ENCODE measurements at places on chromosomes 5 and 9. TPM values are rescaled to one million over a fixed set of nuclear protein-coding genes. Genes with fewer than 3 reads are reported as not detected.
A peak's percentile ranks its signal among the peaks of the same experiment; 100 is the strongest.

Gene QRFP
- not detected for total RNA-seq

GRCh38 chr9:88447431-88447830 lies 59.2 kb downstream of the SPIN1 start:
- no peak for DNase-seq

DNA sequence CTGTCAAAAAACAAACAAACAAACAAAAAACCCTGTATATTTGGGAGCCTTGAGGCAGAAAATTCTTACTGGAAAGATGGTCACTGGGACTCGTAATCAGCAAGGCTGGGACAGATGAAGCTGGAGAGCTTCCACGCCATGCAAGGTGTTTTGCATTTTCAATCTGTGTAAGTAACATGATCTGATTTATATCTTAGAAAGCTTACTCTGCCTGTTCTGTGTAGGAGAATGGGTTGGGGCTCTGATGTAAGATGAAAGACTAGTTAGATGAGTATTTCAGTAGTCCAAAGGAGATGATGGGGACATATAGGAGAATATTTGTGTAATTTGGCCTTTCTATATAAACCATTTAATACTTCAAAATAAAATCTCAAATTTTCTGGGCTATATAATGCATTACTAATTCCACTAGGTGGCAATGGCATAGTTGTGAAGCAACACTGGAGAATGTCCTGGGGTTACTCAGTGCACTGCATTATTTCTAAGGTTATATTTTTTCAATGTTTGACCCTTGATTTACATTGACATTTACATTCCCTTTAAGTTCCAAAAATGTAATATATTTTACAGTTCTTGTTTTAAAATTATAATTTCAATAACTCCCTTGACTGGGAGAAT lies 21.9 kb upstream of the FSD1L start:
- no peak for DNase-seq

Gene WDR55
- 31.3 TPM for total RNA-seq

DNA sequence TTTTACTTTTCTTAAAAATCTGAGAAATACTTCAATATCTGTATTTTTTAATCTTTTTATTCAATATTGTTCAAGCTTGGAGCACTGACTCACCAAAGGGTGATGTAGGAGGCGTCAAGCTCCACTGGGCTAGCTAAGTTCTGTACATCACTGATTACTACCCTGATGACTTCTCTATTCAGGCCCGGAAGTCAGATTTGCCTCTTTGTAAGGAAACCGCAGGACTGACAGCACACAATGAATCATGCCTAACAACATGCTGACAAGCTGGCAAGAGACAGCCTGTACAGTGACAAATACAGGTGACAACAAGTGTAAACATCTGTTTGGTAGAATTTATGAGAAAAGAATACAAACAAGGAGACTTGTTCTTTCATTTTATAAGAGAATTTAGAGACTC lies 627.9 kb upstream of the RORB start:
- DNase-seq: peak; percentile 47

DNA sequence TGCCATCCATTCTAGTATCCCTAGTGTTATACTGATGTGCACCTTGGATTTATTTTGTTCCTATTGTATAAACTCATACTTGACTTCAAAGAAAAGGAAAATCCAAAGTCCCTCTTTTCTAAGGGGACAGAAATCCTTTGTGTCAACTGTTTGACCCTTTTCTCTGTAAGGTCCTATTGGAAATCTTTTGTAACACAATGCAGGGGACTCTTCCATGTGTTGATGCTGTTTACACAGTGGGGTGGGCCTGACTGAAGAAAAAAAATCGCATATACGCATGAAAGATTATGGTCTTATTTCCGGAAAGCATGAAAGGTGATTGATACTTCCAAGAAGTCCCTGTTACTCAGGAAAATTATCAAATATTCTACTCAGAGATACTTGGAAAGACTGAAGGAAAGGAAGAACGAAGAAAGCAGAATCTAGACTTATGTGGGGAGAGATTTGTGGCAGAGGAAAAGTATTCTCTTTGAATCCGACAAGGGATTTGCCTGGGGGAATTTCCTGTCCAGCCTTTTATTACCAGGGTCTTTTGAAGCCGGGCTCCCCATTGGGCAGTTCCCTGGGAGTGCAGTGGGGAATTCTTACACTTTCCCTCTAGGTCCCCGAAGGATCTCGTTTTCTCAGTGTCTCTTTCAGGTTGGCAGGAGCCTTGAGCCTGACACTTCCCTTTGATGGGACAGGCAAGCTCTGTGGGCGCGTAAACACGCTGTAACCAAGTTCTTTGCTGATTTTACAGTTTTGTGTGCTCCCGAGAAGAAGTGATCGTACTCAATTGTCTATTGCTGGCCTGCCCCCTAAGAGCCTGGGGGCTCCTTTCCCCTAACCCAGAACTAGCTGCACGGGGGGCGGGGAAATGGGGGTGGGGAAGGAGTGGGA lies 779 bp upstream of the VCAN start:
- DNase-seq: no peak

- DNase-seq: no peak
Measured at GRCh38 chr5:178152491-178153444, 917 bp downstream of the NHP2 start.

DNA sequence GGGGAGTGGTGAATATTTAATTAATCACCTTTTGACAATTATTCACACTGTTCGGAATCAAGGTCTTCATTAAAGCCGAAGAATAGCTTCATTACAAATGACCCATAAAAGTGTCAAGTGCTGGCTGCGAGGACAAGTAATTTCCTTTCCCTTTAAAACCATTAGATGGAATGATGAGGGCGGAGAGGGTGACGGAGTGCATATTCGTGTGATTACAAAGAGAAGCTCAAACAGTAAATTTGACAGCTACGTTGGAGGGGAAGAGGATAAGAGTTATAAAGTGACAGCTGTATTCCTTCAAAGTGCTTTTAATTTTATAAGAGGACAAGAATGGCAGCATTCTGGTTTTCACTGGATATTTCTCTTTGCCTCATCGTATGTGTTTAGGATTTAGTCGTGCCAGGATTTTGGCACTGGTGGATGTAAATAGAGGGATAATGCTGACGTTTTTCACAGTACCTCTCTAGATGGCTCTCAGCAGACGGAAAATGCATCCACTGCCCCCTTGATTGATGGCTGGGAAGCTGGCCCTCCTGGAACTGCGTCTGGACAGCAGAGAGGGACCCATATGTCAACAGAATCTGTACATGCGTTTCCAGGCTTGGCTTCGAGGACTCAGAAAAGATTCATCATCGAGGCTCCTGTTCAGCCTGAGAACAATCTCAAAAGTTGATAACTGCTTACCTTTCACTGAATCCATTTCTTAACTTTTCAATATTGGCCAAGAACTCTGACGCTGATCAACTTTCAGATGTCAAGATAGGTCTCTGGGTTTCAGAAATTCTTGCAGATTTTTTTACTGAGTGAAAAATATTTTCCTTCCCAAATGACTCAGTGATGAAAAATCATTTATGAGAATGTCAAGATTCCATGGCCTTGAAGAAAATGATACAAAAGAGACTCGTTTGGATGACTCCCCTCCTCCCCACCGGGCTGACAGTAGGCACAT lies 50.4 kb upstream of the IRX2 start:
- no peak for DNase-seq

GRCh38 chr5:94268226-94268625 lies 350.2 kb downstream of the KIAA0825 start:
- no peak for DNase-seq

Gene PRR7
- 2.2 TPM for total RNA-seq

Gene SPINK13
- total RNA-seq: not detected

Gene CEL
- total RNA-seq: 6.6 TPM

GRCh38 chr5:149466457-149466972 lies 84.7 kb downstream of the CSNK1A1 start:
- DNase-seq: peak; percentile 85

Gene SLC38A9
- total RNA-seq: 26.3 TPM

GRCh38 chr9:129617167-129617566 lies 3.7 kb downstream of the C9orf50 start:
- DNase-seq: no peak

GRCh38 chr9:98565152-98566135 lies 143.3 kb downstream of the GABBR2 start:
- DNase-seq: no peak

GRCh38 chr9:80158131-80158530 lies 586.4 kb downstream of the TLE4 start:
- DNase-seq: no peak

- no peak for DNase-seq
Measured at GRCh38 chr5:61366497-61367240, 34.6 kb downstream of the ZSWIM6 start.

DNA sequence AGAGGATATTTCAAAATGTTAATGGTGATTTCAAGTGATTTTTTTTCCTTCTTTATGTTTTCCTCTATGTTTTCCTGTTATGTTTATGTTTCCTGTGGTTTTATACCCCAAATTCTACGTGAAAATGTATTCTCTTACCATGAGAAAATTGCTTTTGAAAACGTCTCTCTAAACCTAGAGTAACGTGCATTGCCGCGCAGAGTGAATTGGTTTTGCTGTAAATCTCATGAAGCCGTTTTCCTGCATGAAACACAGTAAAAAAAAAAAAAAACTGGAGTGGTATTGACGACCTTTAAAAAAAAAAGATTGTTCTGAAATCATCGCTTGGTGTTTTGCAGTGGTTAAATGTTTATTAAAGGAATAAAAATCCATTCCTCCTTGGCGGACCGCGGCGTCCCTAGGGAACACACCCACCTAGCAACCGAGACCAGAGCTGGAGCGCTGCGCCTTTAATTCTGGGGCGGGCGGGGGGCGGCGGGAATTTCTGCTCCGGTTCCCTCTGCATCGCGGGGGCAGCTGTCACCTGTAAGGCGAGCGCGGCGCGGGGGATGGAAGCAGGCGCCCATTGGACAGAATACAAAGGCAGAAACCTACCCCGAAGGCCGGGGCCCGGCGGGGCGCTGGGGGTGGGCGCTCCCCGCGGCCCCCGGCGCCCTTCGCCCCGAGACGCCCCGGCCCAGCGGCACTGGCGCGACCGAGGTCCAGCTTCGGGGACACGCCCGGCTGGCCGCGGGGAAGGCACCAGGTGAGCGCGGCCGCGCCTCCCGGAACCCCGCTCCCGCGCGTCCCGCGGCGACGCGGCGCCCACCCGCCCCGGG lies at the start of gene SOWAHA:
TSS of gene SOWAHA (plus strand) at position 522 of the 818 bp plus-strand sequence. CDS start 320 bp downstream, outside the sequence.
- no peak for DNase-seq

Gene C9orf43
- total RNA-seq: 1.2 TPM

GRCh38 chr5:106545325-106545724 lies 1125.4 kb downstream of the EFNA5 start:
- no peak for DNase-seq

- no peak for DNase-seq
Measured at GRCh38 chr5:42461033-42461432, 37.8 kb downstream of the GHR start.

GRCh38 chr5:159303286-159303685 lies 27.0 kb downstream of the IL12B start:
- DNase-seq: no peak

DNA sequence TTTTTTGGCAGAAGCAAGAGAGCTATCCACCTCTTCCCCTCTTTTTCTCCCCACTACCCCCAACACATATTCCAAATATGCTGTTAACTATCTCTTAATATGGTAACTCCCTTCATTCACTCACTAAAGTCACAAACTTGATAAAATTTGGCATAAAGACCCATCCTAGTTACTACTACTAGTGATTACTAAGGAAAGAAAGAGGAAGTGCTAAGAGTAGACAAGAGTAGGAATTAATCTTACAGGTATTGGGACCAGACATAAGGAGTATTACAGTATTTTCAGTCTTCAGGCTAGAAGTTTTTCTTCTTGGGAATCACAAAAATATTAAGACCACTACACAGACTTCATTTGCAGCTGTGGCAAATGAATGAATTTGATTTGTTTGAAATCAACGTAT lies 2.2 kb downstream of the ADAMTS6 start:
- DNase-seq: no peak

Gene CDK7
- 30.3 TPM for total RNA-seq

Gene PAX5
- 3.6 TPM for total RNA-seq

GRCh38 chr5:163533223-163533622 lies 27.8 kb downstream of the MAT2B start:
- no peak for DNase-seq

DNA sequence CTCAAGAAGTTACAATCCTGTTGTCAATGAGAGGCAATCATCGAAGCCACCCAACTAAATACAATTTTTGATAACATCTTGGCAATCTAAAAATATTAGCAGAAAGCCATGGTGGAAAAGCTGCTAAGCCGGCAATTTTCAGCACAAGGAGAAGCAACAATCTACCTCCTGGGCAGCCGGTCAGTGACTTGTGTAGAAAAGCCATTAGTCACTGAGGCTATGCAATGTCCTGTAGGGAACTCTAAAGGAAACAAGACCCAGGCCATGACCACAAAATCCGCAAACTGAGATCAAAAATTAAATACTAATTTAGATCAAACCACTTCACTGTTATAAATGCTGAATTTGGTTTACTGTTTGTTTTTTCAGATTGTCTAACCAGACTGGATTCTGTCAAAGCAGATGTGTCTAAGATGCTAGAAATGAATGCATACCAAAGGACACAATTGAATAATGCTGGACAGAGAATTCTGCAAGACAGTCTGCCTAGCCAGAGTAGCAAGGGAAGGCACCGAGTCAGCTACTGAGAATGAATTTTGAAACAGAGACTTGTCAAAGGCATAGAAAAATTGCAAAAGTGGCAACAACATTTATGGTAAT lies 384.8 kb downstream of the PRELID2 start:
- no peak for DNase-seq

Gene KCNIP1
- not detected for total RNA-seq

Gene CPLANE1
- 14.0 TPM for total RNA-seq

DNA sequence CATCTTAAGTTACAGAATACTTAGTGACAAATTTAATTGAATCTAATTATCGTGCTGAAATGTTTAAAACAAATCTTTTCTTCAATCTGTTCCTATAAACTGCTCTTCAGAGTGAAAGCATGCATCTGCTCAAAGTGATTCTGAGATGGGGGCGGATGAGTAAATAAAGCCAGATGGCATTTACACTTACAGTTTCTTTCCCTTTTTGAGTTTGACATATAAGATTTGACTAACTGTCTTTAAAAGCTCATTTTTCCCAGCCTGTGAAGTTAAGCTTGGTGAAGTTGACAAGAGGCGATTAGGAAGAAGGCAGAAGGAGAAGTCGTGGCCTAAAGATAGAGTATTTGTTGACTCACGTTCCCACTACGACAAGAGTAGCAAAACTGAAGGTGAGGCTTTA lies 137.4 kb downstream of the LPAR1 start:
- DNase-seq: no peak

GRCh38 chr5:1655496-1656270 lies 131.9 kb upstream of the LPCAT1 start:
- DNase-seq: no peak

DNA sequence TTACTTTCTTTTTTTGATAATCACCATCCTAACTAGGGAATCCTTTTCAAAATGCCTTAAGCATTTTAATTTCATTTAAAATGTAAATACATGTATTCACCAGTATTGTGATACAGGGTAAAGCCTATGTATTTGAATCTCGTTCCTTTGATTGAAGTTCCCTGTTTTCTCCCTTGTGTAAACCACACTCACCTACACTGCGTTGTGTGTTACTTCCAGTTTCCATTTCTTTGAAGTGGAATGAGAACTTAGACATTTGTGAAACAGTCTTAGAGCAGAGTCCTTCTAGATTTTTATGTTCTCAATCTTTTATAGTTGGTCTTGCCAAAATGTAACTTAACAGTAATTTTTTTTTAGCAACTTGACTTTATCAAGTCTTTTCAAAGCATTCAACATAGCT lies 101.4 kb downstream of the ZNF462 start:
- no peak for DNase-seq

Measured in Peyer's patch (tissue), 4 donors.